ENCODE measurements at places on chromosomes 4 and X.

- no peak for DNase-seq
Observed at GRCh38 chr4:3445829-3446545, 4.2 kb downstream of the HGFAC start.

DNA sequence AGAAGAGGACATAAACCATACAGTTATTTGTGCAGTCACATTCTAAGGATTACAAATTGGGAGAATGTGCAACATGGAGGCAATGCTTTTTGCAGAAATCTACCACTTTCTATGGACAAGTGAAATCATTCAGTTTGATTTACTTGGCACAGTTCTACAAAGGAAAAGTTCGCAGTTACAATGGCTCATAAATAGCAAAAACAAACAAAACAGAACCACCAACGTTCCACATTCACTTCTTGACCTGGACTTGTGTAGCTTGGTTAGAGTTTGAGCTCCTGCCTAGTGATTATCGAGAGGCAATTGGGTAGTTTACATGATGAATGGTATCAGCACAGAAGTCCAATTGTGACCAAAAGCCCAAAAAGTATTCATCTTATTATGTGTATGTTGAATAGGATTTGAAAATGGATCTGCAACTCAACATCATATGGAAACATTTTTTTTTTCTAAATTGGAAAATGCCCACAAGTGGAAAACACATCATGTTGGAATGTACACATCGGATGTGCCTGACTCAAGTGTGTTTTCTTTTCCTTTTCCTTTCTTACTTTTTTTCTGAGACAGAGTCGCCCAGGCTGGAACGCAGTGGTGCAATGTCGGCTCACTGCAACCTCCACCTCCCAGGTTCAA is 123.8 kb downstream of the LUZP4 start:
- DNase-seq, result no peak

DNA sequence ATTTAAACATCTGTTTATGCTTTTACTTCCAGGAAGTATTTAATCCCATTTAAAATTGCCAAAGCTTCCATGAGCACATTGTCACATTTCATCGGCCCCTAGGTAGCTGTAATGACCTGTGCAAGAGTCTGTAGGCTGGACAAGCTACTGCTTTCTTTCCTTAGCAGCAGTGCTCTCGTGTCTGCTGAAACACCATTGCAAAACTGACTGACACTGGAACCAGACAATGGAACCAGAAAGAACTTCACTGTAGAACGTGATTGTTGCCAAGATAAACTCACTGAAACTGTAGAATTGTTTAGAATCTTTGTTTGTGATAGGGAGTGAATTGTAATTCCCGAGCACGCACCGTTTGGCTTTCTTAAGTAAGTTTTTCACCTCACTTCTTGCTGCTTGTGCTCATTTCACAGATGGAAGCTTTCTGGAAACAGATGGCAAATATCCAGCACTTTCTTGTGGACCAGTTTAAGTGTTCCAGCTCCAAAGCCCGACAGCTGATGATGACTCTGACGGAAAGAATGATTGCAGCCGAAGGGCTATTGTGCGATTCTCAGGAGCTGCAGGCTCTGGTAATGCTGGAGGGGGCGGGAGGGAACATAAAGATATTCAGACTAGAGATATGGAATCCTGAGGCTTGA is 36.9 kb downstream of the EVC start:
- DNase-seq, result no peak

DNA sequence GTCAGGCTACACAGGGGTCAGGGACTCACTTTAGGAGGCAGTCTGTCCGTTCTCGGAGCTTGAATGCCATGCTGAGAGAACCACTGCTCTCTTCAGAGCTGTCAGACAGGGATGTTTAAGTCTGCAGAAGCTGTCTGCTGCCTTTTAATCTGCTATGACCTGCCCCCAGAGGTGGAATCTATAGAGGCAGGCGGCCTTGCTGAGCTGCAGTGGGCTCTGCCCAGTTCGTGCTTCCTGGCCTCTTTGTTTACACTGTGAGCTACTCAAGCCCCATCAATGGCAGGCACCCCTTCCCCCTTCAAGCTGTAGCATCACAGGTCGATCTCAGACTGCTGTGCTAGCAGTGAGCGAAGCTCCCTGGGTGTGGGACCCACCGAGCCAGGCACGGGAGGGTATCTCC is 31.5 kb upstream of the UNC5C start:
- no peak for DNase-seq

DNA sequence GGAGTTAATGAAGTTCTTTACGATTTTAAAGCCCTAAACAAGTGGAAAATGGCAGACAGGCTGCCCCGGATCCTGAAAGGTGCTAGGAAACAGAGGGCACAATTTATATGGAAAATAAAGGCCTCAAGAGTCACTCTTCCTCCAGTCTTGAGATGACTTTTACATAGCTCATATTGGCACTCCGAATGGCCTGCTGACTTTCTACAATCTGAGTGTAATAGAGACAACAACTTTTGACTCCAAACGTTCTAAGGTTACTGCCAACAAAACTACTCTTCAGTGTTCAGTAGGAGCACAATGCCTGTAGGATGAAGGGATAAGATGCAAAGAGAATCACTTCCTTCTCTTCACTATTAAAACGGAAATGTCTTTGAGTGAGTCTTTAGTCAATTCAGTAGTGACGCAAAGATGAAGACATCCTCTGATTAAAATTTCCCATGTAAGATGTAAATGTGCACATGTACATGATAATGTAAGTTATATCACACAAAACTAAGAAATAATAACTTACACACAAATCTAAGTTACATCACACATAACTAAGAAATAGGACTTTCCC is 40.5 kb downstream of the VEGFC start:
- DNase-seq, result no peak

GRCh38 chr4:134388351-134388750 is 186.8 kb upstream of the PABPC4L start:
- no peak for DNase-seq

- DNase-seq, result no peak
Observed at GRCh38 chrX:12685541-12685940, 105.7 kb upstream of the PRPS2 start.

GRCh38 chr4:27490315-27490714 is 629.7 kb downstream of the STIM2 start:
- no peak for DNase-seq
